Activated CD4-positive, alpha-beta T cell treated with anti-CD3 and anti-CD28 coated beads, Interleukin-2, amount 10 ng/mL, durations not matched to agents 24 days and 14 days (primary cell): ENCODE measurements at places on chromosomes 6 and 20.

- no peak for DNase-seq
These were observed 512.1 kb downstream of the QKI start for GRCh38 chr6:163926642-163927041.

GRCh38 chr6:157822245-157823000 is 623 bp upstream of the SNX9 start:
- DNase-seq: no peak

GRCh38 chr6:52300489-52300931 is 16.0 kb upstream of the MCM3 start:
- DNase-seq: no peak

- DNase-seq: no peak
These were observed 126.0 kb upstream of the TENT5A start for GRCh38 chr6:81878479-81878878.

DNA sequence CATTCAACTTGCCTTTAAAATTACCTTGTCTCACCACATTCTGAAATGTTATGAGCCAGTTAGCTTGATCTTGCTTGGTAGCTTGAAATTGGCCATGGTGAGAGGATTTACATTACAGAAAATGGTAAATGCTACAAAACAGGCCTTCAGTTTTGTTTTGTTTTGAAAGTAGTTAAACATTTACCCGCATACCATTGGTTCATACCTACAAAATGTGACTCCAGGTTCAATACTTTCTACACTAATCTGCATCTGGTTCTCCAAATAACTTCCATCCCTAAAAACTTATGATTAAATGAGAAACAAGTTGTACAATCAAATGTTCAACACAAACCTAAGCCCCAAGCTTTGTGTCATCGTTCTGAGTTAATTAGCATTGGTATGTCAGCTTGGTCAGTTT is 30.5 kb upstream of the MYBL2 start:
- DNase-seq: no peak

- no peak for DNase-seq
These were observed 73.0 kb downstream of the SLX4IP start for GRCh38 chr20:10508060-10508459.

- DNase-seq: no peak
These were observed 119.0 kb upstream of the RNF24 start for GRCh38 chr20:4134355-4134834.

DNA sequence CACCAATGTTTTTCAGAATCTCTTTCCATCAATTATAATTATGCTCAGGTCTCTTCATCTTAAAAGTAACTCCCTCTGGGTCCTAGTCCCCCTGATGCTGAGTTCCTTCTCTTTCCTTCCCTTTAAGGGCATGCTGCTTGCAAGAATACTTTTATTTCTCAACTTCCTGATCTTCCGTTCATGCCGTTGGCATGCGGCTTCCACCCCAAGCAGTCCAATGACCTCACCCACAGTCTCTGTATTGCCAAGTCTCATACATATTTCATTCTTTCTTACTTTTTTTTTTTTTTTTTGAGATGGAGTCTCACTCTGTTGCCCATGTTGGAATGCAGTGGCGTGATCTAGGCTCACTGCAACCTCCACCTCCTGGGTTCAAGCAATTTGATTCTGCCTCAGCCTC is 83.5 kb downstream of the NDUFAF5 start:
- DNase-seq: no peak

GRCh38 chr6:52176550-52176949 is 9.6 kb upstream of the IL17A start:
- peak; percentile 53 for DNase-seq

GRCh38 chr6:116362276-116362675 is 8.5 kb upstream of the DSE start:
- DNase-seq: no peak

DNA sequence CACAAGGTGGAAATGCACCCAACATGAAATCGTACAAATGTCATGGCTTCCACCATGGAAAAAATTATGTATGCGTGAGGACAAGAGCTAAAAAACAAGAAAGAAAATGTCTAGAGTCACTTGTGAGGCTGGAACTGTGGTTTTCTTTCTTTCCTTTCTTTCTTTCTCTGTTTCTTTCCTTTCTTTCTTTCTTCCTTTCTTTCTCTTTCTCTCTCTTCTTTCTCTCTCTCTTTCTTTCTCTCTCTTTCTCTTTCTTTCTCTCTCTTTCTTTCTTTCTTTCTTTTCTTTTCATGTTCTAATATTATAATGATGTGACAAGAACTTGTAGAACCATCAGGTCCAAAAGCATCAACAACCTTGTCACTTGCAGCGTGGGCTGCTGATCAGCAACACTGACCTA is 28.4 kb downstream of the ZNF311 start:
- no peak for DNase-seq

DNA sequence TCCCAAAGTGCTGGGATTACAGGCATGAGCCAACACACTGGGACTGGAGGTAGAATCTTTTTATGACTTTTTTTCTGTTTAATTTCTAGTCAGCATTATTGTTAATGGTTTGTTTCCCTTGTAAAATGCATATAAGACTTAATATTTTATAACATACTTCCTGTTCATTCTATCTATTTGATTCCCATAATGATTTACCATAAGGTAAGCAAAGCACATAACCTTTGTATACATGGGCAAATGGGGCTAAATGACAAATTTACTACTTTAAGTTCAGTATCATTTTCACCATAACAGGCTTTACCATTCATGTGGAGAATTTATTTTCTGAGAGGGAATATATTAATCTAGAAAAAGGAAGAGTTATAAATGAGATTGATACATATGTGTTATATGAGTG is 24.3 kb downstream of the VTA1 start:
- DNase-seq: no peak

GRCh38 chr20:57106692-57107091 is 159.7 kb downstream of the BMP7 start:
- no peak for DNase-seq

GRCh38 chr20:30816182-30816645 is 441.2 kb upstream of the DEFB115 start:
- DNase-seq: no peak

DNA sequence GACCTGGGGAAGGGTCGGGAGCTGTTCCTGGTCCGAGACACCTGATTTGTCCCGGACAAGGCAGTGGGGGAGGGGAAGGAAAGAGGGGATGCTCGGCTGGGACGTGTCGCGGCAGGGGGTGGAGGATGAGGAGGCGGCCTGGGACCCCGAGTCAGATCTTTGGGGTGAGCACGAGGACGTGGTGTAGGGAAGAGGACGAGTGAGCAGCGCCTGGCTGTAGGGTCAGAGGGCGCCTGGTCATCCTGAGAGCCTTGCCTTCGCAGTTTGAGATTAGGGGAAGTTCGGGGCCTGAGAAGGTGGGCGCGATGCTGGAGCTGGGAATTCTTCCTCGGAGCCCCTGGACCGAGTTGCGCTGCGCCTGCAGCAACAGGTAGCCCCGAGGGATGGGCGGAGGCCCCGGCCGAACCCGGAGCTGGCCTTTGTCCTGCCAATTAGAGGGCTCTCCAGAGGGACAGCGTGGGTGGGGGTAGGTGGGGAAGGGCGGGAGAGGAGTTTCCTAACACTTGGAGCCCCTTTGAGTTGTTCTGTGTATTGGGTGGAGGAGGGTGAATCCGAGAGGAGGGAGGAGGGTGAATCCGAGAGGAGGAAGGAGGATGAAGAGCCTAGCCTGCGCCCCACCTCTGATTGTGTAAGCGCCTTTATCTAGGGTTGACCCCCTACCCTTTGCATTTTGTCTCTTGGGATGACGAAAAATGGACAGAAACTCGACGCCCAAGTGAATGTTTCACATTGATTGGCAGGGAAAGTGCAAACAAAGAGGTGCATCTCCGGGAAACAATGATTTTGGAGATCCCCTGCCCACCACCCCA is 72.0 kb downstream of the SOX4 start:
- DNase-seq: no peak

DNA sequence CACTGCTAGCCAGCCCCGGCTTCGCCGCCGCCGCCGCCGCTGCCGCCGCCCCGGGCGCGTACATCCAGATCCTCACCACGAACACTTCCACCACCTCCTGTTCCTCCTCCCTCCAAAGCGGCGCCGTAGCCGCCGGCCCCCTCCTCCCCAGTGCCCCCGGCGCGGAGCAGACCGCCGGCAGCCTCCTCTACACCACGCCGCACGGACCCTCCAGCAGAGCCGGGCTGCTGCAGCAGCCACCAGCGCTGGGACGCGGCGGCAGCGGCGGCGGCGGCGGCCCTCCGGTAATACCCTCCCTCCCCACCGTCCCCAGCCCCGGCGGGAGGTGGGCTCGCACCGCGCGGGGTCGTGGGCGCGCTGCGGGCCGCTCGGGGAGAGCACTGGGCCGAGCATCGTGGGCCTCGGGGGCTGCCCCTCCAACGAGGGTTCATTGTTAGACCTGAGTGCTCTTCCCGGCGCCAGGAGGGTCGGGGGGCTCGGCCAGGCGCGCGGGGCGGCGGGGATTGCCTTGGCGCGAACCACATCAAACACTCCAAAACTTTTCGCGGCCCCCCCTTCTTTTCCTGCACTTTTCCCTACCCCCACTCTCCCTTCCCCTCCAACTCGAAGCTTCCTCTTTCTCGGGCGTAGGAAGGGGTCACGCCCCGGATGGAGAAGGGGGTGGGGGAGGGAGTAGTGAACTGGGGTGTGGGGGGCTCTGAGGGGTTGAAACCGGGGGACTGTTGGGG is 827 bp downstream of the E2F3 start:
- DNase-seq: peak; percentile 81

DNA sequence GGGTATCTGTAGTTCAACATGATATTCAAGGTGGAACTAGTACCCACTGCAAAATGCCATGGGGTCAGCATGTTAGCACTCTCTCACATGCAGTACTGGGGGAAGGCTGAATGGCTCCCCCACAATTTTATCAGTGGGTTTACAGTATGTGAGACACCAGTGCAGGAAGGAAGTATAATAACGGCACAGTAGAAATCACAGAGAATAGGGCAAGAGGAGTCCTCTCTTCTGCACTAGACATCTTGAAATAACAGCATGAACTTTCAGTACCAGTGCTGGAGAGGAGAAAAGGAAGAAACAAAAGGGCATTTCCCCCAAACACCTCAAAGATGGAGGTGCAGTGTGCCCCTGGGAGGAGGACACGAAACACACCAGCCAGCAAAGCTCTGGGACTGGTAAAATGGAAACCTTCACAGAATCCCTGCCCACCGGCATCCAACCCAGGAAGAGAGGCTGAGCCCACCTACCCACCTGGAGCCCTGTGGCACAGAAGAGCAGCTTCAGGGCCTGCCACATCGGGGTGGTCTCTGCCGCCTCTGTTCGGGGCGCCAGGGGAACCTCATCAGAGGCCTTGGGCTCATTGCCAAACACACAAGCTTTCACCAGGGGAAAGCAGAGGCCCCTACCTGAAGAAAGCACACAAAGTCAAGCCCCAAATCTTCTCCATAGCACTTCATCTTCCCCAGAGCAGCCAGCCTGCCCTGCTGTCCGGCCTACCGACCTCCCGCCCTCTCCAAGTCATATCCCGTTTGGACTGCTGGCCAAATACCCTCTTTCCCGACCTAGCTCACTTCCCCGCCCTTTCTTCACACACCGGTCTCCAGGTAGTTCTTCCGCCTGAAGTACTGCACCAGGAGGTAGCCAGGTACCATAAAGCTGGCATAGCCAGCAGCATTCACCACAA is 1.2 kb downstream of the SLC35B2 start:
- peak; percentile 71 for DNase-seq

GRCh38 chr6:35962779-35963560 is 42.1 kb upstream of the SRPK1 start:
- no peak for DNase-seq

- DNase-seq: no peak
These were observed 142.0 kb upstream of the GLP1R start for GRCh38 chr6:38906582-38906981.

DNA sequence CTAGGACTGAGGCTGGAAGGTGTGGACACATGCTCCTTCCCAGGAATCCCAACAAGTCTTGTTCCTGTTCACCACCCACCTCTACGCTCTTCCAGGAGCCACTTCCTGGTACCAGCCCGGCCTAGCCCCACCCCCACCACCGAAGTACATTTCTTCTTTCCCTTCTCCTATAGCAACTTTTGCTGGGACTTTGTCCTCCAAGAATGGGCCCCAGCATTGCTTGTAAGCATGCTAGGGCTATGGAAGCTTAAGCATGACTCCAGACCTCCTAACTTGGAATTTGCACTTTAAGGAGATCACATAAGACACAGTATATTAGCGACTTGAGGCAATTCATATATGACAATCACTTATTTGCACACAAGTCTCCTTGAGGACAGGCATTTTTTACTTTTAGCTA is 462.0 kb upstream of the ARID1B start:
- DNase-seq: no peak

- DNase-seq: no peak
These were observed 497.1 kb upstream of the ARID1B start for GRCh38 chr6:156280065-156280464.

DNA sequence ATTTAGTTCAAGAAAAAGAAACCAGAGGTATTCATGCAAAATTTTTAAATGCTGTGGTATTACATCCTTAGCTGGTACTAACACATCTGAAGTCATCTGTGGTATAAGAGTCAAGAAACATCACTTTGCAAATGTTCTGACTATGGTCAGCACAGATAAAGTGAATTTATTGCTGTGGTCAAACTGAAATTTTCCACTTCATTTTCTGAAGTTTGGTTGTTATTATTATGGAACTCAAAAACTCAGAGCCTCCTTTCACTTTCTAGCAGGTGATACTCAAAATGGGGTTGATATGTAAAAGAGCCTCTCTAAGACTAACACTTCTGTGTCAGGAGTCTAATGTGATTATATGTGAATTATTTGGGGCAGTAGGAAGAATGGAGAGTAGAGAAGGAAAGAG is 257.8 kb downstream of the RNGTT start:
- no peak for DNase-seq

GRCh38 chr6:160996131-160996601 is 4.6 kb downstream of the MAP3K4 start:
- DNase-seq: no peak

DNA sequence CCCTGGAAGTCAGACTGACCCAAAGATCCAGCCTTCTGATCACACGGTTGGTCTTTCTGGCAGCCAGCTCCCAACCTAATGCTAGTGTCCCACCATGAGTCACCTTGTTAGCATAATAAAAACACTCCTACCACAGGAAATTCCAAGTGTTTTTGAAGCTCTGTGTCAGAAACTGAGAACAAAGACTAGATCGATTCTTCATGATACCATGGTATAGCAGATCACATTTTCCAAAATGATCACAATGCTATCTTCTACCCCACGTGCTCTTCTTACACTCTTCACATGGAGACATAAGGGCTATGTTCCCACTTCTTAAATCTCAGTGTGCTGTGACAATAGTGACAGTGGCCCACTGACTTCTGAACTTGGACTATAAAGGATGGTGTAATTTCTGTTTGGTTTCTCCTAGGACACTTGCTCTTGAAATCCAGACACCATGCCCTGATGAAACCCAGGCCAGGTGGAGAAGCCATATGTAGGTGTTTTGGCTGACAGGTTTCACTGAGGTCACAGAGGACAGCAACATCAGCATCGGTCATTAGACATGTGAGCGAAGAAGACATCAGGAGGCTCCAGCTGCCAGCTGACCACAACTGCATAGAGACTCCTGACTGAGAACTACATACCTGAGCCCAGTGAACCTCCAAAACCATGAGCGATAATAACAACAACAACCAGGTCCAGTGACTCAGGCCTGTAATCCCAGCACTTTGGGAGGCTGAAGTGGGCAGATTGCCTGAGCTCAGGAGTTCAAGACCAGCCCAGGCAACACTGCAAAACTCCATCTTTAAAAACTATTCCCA is 57.5 kb downstream of the MKKS start:
- no peak for DNase-seq

- peak; percentile 82 for DNase-seq
These were observed at the start of gene MAPK13 for GRCh38 chr6:36129941-36130666. Gene MAPK13, plus strand, starts transcription at chr6:36130513. Its CDS starts 70 bp downstream, at chr6:36130583.

GRCh38 chr6:108127826-108128225 is 38.0 kb upstream of the NR2E1 start:
- no peak for DNase-seq

- DNase-seq: no peak
These were observed 8.8 kb upstream of the OSTM1 start for GRCh38 chr6:108083349-108083748.
